Tibial artery (tissue), 4 donors: ENCODE measurements at places on chromosomes 11 and 22.

DNA sequence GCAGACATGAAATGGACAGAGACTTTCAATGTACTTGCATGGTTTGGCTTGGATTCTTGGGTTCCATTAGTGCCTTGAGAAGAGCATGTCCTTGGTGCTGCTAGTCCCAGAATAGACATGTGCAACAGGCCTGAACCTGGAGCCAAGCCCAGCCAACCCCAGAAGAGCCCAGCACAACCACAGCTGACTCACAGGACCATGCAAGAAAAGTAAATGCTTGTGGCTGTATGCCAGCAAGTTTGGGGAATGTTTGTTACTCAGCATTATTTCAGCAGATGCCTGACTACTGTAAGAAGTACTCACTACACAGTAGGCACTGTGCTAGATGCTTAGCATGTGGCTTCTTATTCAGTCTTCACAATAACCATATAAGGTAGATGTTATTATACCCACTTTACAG, 39.2 kb upstream of the HMGXB4 start:
- no peak for DNase-seq

- no peak for DNase-seq
Measured at GRCh38 chr11:6812390-6813005, 13.0 kb upstream of the OR6A2 start.

- DNase-seq: no peak
Measured at GRCh38 chr11:9250139-9250582, 15.0 kb downstream of the DENND5A start.

DNA sequence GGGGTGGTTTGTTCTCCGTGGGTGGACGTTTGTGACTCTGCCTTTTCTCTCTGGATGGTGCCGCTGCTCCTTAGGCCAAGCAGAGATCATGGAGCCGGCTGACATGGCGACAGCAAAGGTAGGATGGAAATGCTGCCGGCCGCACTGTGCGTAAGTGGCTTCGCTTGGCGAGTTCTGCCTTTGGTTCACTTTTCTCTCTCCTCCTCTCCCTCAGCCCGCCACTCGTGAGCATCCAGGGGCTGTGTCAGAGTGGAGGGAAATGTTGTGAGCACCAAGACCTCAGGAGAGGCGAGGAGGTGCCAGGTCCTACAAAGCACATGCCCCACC, 80.5 kb downstream of the GRAMD1B start:
- DNase-seq: no peak

DNA sequence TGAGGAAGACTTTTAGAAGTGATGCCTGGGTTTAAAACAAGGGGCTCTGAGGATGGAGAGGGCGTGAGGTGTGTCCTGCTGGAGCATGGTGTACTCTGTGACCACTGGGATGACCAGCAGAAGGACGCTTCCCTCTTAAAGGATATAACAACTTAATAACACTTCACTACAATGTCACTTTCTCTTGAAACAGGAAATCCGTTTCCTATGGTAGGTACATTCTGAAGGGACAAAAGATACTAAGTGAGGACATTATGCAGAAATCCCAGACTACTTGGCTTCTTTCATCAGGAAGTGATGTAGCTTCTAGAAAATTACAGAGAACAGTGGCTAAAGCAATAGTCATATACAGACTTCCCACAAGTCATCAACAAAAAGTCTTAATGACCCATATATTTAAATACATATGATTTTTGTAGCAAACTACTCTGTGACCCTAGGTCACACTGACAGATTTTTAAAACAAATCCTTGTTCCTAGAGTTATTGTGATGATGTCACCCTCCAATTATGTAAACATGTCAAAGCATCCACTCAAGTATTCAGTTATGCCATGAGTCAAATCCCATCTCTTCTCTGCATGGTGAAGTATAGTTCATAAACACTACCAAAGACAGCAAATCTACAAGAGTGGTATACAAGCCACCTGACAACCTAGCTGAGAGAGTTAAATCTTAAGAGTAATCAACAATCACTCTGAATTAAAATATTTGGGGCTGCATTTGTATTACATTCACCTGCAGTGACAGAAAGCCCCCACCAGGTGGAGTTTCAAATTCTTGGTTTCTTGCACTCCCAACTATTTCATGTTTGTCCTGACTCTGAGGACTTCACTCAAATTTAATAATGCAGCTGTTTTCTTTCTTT, 32.8 kb downstream of the PITPNB start:
- no peak for DNase-seq

- no peak for DNase-seq
Measured at GRCh38 chr11:1793081-1793480, 29.4 kb upstream of the CTSD start.

DNA sequence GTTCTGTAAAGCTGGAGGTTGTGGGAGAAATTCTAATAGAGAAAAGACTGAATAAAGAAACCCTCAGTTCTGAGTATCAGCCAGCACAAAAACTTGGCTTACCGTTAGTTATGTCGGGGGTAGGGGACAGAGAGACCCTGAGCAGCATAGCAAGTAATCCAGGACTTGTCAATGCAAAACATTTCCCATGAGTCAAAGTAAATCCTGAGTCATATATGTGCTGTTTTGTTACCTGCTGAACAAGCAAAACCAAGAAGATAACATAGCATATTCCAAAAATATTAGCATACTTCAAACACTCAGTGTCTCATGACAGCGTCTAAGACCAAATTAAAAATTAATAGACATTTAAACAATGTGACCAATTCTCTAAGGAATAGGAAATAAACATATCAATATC, 75.1 kb upstream of the LUZP2 start:
- DNase-seq: no peak

- no peak for DNase-seq
Measured at GRCh38 chr22:38433871-38434270, 21.1 kb downstream of the KCNJ4 start.

GRCh38 chr22:50530877-50531545, 1.2 kb upstream of the TYMP start:
- peak; percentile 91 for DNase-seq

DNA sequence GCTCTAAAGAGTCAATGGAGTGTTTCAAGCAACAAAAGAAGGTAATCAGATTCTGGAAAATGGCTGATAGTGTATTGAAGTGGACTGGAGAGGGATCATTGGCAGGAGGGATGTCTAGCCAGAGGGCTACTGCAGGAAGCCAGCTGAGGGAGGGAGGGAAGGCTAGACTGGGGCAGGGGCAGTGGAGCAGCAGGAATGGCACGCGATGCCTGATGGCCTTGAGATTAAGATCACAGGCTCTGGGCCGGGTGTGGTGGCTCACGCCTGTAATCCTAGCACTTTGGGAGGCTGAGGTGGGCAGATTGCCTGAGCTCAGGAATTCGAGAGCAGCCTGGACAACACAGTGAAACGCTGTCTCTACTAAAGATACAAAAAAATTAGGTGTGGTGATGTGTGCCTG, 47.5 kb upstream of the PRDM11 start:
- DNase-seq: no peak

- DNase-seq: no peak
Measured at GRCh38 chr11:118531597-118532084, 649 bp downstream of the TMEM25 start.

DNA sequence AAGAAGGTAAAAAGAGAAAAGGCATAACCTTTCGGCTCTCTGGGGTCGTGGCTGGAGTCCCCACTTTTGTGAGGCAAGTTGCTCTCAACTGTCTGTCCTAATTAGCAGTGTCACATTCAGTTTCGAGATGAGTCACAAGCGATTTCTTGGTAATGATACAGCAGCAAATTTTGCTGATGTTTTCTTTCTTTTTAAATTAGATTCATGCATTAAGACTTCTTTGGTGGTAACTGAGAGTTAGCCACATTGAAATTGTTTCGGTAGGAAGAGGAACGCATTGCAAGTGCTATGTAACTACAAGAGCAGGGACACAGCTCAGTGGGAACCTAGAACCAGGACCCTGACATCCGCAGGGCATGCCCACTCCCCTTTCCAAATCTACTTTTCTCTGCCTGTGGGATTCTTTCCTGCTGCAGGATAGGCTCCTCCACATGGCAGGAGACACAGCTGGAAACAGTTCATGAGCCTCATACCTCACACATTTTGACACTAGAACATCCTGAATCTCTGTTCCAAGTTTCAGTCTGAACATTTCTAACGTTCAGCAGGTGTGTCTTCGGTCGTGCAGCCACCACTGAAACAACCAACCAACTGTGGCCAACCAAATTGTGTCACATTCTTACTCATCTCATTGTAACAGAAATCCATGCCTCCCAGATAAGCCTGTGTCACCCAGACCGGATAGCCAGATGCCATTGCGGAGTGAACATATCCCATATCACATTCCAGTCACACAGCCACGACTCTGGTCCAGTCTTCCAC, 987.6 kb downstream of the NTM start:
- DNase-seq: no peak

- DNase-seq: no peak
Measured at GRCh38 chr11:35042224-35042623, 96.7 kb upstream of the CD44 start.

GRCh38 chr11:97786961-97787360, 1233.8 kb upstream of the CNTN5 start:
- DNase-seq: no peak

DNA sequence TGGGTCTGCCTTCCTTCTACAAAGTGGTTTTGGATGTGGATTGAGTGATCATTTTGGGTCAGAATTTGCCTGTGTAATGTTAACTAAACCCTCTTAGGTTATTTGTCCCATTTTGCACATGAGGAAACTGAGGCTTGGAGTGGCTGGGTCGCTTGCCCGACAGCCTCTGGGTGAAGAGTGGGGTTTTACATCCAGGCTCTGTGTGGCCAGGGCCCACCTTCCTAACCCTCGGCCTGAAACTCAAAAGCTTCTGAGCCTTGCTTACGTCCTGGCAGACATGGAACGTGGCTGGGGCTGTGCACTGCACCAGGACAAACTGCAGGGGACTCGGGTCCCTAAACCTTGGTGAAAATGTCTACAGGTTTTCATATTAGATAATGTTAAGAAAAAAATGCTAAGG, 542.4 kb downstream of the TBC1D22A start:
- no peak for DNase-seq

- DNase-seq: no peak
Measured at GRCh38 chr22:32080904-32081303, 37.8 kb downstream of the SLC5A1 start.

DNA sequence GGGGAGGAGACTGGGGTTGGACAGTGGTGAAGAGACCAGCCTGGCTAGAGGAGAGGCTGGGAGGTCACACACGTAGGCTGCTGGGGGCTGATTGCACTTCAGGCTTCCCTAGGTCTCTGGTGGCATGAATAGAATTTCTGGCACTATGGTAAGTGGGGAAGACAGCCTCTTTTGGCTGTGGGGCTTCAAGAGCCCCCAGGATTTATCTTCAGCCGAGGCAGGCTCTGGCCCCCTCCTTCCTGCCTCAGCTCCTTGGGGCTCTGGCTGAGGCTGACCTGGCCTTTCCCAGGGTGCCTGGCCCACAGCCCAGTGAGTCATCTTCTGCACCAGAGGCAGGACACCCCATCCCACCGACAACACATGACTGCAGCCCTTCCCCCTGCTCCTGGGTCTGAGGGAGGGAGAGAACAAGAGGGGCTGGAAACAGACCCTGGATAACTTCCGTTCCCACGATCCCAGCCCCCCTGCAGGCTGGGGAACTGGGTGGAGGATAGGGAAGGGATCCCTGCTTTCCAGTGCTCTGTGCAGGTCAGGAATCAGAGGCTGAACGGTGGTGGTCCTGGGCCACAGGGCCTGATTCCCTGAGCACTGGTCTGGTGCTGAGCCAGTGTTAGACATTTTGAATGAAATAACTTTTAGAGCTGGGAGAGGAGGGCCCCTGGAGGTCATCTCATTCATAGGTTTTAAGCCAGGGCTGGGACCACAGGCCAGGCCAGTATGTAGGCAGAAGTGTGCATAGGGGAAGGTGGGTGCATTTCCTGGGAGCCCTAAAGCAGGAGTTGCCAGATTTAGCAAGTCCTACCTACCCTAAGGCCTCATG, 26.5 kb downstream of the ARHGEF17 start:
- DNase-seq: peak; percentile 92

GRCh38 chr11:86632499-86633269, 39.7 kb downstream of the ME3 start:
- DNase-seq: peak; percentile 75

- no peak for DNase-seq
Measured at GRCh38 chr11:27184458-27185312, 144.1 kb downstream of the BBOX1 start.

DNA sequence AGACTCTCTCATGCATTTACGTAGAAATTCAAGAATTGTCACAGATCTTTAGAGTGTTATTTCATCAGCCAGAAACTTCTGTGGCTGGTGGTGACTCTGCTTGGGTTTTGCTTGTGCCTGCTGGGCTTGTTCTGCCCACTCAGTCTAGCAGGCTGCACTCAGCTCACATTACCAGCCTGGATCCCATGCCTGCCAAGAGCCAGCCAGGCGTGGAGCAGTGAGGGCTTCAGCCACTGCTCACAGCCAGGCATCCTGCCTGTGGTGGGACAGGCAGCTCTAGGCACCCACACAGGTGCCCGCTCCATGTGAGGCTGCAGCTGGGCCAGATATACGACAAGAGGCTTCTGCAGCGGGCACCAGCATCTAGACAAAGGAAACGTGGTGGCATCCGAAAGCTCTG, 1213.3 kb upstream of the RAG2 start:
- DNase-seq: no peak

DNA sequence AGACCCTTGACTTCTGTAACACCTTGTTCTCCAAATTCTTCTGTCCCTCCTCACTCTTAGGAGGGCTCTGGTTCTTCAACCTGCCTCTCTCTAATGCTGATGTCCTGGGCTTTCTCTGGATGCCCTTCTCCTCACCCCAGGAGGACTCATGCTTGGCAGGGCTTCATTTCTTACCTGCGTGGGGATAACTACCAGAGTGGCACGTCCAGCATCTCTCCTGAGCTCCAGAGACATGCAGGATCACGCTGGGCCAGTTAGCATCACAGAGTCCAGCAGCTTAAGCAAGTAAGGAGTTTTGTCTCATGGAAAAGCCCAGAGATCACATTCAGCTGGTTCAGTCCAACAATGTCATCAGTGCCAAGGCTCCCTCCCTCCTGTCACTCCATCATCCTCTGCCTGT, 36.4 kb downstream of the RTL6 start:
- DNase-seq: no peak

DNA sequence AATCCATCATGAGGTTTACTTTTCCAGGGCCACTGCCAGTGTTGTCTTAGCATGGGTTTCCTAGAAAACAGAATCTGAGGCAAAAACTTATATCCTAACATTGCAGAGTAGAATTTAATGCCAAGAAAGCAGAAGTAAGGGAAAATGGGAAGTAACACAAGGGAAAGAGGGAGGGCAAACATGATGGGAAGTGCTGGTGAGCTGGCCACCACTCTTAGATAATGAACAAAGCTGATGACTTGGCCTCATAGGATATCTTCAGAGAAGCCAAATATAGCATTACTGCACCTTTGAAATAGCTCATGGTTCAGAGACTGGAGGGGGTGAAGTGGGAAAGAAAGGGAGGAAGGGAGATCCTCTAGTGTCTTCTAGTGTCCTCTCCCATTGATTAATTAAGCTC, 24.8 kb upstream of the CALCB start:
- no peak for DNase-seq

- no peak for DNase-seq
Measured at GRCh38 chr11:10645212-10645795, 48.3 kb downstream of the IRAG1 start.

DNA sequence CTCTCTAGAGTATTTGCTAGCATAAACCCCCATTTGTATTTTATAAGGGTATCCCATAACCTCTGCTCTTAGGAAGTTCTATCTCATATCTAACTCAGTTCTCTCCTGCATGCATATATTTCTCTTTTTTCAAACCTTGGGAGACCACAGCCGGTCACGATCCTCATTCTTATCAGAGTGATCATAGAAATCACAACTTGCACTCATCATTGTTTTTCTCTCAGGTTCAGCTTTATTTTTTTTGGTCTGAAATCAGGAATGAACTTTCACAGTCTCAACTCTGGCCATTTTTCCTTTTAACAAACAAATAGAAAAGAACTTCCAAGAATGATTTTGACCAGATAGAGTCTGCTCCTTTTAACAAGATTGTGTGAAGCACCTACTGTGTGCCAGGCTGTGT, 98.6 kb upstream of the BLID start:
- no peak for DNase-seq
